ENCODE measurements at places on chromosomes 7 and 10.

DNA sequence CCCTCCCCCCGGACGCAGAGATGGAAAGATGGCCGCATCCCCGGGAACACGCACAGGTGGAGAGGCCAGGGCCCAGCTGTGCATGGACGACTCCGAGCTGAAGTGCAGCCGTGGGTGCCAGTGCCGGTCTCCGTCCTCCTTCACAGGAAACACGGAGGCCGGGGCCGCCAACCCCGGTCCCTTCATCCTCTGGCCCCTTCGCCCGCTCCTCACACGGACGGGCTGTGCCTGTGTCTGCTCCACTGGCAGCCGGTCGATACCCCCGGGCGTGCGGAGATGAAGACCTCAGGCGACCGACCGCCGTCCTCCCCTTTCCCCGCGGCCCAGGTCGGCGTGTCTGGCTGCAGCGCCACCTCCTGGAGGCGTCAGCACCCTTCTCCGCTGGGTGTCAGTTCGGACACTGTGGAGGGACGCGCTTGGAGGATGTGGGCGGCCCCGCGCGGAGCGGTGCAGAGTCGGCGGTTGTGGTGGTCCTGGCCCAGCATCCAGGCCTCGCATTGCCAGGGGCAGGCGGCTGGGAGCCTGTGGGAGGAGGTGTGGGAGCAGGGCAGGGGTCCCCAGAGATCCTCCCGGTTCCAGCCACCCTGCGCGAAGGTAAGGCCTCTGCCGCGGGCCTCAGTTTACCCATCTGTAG, 9.9 kb downstream of the ZNF511 start:
- peak; percentile 88 for DNase-seq

DNA sequence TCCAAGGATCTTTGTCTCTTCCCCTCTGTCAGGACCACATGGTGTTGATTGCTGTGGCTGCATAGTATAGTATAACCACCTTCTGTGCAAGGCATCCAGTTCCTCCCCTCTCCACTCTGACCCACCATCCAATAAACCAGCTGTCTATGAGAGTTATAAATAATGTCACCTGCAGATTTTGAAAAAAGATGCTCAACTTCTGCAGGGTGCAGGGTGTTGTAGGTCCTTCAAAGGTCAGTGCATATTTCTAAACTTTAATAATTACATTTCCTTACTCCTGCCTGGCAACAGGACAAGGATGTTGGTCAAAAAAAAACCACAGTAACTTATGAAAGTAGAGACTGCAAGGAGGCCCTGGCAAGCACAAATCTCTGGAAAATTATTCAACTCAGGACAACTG, 166.2 kb downstream of the PKD1L1 start:
- no peak for DNase-seq

GRCh38 chr10:30704026-30704600, 74.6 kb upstream of the LYZL2 start:
- DNase-seq: no peak

DNA sequence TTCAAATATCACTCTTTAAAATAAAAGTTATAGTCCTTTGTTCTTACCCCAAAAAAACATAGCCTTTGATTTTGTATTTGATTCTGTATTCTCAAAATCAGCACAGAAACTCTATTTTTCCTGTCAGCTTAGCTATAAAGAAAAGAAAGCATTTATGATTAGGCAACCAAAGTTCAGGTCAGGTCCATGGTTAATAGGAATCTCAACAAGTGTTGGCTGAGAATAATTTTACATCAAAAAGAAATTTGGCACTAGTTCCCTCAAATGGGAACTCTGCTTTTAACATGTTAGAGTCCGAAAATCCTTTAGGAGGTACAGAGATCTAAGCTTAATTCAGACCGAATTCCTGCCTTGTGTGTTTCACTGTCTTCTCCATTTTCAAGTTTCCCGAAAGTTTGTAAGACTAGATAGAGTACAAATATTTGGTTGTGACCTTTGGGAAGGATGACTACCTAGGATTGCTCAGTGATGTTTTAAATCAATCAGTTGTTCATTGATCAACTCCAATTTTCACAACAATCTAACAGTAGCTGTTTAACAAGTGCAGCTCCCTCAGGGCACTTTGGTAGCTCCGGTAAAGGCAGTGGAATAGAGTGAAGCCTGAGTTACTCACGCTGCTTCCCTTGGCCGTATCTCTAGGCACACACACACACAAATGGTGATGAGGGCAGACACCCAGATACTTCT, 8.8 kb upstream of the ENO4 start:
- DNase-seq: no peak

GRCh38 chr10:122864901-122865300, 14.5 kb downstream of the FAM24B start:
- DNase-seq: no peak

- DNase-seq: no peak
Measured at GRCh38 chr7:114818501-114818900, 103.4 kb upstream of the MDFIC start.

GRCh38 chr7:151384776-151385625, 24.8 kb downstream of the WDR86 start:
- DNase-seq: no peak

GRCh38 chr10:102422545-102423129, 2.0 kb downstream of the FBXL15 start:
- DNase-seq: peak; percentile 83

Measured in neural progenitor cell (in vitro differentiated cells).